ENCODE measurements at places on chromosomes 5 and 9. TPM values are rescaled to one million over a fixed set of nuclear protein-coding genes. Genes with fewer than 3 reads are reported as not detected.

ZNF483 gene
- total RNA-seq = 3.2 TPM

TLX3 gene
- total RNA-seq = not detected

MED22 gene
- total RNA-seq = 35.2 TPM

DAB2 gene
- not detected for total RNA-seq

DEPDC1B gene
- 25.1 TPM for total RNA-seq

MAML1 gene
- 38.3 TPM for total RNA-seq

GRCh38 chr9:131394464-131395156 lies 724 bp downstream of the PRRC2B start:
- peaks cover 4% of the 10 kb centered on the region for H3K27me3 ChIP-seq
- H3K4me3 ChIP-seq = peak overlapping the region; percentile 81
- DNase-seq = peak; percentile 49
- H3K36me3 ChIP-seq = peaks cover 25% of the 10 kb centered on the region

DNA sequence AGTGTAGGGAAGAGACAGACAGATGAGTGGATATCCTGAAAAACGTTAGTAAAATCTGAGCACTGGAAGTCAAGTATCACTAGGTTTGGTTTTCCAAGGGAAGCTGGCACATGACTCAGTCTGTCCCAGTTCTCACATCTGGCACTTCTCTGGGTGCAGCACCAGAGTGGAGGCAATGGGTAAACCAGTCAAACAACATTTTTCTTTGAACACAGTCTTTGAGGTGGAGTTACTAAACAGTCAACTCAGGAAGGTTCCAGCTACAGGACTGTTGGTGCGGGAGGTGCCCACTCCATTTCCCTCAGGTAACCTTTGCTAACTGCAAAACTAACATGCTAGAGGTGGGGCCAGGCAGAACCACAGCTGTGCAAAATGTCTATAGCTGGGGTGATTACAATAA lies 301.4 kb upstream of the RFX3 start:
- no peak overlapping the region for H3K4me3 ChIP-seq
- no peak for DNase-seq
- no peaks in the 10 kb centered on the region for H3K36me3 ChIP-seq

DNA sequence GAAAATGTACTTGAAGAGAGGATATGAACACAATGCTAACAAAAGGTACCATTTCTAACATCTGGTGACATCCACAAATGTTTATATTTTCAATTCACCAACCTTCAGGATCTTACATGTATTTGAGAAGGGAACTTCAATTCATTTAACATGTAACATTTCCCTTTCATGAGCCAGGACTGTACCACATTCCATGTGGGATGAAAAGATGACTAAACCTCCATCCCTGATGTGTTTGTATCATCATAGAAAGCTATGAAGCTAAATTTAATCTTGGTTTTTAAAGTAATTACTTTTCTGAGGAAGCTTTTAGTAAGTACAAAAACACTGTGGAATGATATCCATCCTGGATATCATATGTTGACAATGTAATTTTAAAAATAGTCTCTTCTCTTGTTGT lies 78.2 kb upstream of the GNA14 start:
- peaks cover 33% of the 10 kb centered on the region for H3K4me1 ChIP-seq
- H3K36me3 ChIP-seq = peaks cover 60% of the 10 kb centered on the region
- DNase-seq = no peak
- H3K27me3 ChIP-seq = no peaks in the 10 kb centered on the region
- H3K4me3 ChIP-seq = peak overlapping the region; percentile 5

DNA sequence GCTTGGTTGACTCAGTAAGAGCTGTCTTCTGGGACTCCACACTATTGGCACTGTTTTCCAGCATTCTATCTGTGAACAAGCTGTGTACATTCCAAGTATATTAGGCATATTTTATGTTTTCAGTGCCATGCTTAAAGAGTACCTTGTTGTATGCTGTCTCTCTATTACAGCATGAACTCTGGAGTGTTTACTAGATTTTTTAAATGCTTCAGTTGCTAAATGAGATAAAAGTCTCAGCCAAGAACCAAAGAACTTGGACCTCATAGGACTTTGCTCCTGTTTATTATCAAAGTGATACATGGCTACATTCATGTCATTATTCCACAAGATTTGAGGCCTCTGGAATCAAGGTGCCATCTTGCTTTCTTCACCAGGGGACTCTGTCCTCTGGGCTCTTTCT lies 167.2 kb downstream of the C9orf152 start:
- H3K4me3 ChIP-seq = no peak overlapping the region
- H3K27ac ChIP-seq = no peak overlapping the region
- no peaks in the 10 kb centered on the region for H3K27me3 ChIP-seq
- H3K36me3 ChIP-seq = no peaks in the 10 kb centered on the region

- DNase-seq = no peak
- H3K27ac ChIP-seq = no peak overlapping the region
- peaks cover 47% of the 10 kb centered on the region for H3K27me3 ChIP-seq
- H3K36me3 ChIP-seq = no peaks in the 10 kb centered on the region
- H3K4me3 ChIP-seq = no peak overlapping the region
Observed at GRCh38 chr5:72951671-72952468, 4.0 kb upstream of the FCHO2 start.

Measured in activated T-helper 2 cell treated with anti-CD3 and anti-CD28 coated beads, Interferon-gamma antibody, Interleukin-2, Interleukin-4, amounts not matched to agents 10 μg/mL and 5 μg/mL and 100 μg/mL, durations not matched to agents 14 hours and 24 hours and 36 hours (primary cell).